Smooth muscle cell of trachea (primary cell): ENCODE measurements at places on chromosomes 11 and 22. TPM values are rescaled to one million over a fixed set of nuclear protein-coding genes. Genes with fewer than 3 reads are reported as not detected.

The KRTAP5-10 gene
- not detected in 2 replicates for total RNA-seq

The TMPRSS5 gene
- under 0.01 and 0.17 TPM in 2 replicates for total RNA-seq

The DGAT2 gene
- 6.4 and 15.7 TPM in 2 replicates for total RNA-seq

The PPFIA1 gene
- 30.5 and 39.2 TPM in 2 replicates for total RNA-seq

The TIMM10 gene
- 14.9 and 35.5 TPM in 2 replicates for total RNA-seq

The MFRP gene
- under 0.01 TPM in 2 replicates for total RNA-seq

The E2F8 gene
- total RNA-seq, result under 0.01 and 1.0 TPM in 2 replicates

The ELFN2 gene
- under 0.01 TPM in 1 of 2 replicates, not detected in the other for total RNA-seq

The TRMT2A gene
- total RNA-seq, result 35.2 and 56.6 TPM in 2 replicates

The RFPL2 gene
- not detected in 2 replicates for total RNA-seq

The PRG2 gene
- total RNA-seq, result not detected in 2 replicates

The RAB39A gene
- not detected in 2 replicates for total RNA-seq

The CYP2D6 gene
- 0.15 and 0.33 TPM in 2 replicates for total RNA-seq

The ATP5MG gene
- total RNA-seq, result 21.0 and 34.8 TPM in 2 replicates

The SLC22A6 gene
- not detected in 2 replicates for total RNA-seq

The MYEOV gene
- total RNA-seq, result 2.2 and 8.1 TPM in 2 replicates

The OR10A2 gene
- total RNA-seq, result not detected in 2 replicates

The MS4A3 gene
- not detected in 2 replicates for total RNA-seq
